ENCODE measurements at places on chromosomes 5 and 9.

DNA sequence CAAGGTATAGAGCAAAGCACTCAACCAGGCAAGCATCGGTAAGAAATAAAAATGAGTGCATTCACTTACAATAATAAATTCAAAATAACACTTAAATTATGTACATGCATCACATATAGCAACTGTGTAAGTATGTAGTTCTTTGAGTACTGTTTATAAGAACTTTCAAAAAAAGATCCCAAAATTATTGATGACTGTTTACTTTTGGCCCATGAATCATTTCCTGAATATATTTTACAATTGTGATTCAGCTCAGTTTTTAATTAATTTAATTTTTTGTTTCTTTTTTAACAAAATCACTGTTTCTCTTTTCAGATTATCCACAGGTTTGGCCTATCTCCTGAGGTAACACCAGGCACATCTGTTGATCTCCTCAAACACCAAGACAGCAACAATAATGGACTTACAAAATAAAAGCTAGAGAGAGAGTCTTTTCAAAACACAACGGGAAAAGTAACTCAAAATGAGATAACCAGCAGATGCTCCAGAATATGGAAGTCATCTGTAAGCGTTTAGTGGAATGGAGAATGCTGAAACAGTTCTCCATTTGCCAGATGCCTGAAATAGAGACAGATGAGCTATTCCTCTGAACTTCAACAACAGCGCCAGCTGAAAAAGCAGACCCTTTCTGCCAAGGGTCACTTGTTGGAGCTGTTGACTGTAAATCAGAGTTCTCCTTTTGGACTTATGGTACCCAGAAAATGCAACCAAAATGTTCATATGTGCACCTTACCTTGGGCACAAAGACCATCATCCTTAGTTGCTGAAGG, 348.6 kb upstream of the RGMB start:
- no peak for DNase-seq

DNA sequence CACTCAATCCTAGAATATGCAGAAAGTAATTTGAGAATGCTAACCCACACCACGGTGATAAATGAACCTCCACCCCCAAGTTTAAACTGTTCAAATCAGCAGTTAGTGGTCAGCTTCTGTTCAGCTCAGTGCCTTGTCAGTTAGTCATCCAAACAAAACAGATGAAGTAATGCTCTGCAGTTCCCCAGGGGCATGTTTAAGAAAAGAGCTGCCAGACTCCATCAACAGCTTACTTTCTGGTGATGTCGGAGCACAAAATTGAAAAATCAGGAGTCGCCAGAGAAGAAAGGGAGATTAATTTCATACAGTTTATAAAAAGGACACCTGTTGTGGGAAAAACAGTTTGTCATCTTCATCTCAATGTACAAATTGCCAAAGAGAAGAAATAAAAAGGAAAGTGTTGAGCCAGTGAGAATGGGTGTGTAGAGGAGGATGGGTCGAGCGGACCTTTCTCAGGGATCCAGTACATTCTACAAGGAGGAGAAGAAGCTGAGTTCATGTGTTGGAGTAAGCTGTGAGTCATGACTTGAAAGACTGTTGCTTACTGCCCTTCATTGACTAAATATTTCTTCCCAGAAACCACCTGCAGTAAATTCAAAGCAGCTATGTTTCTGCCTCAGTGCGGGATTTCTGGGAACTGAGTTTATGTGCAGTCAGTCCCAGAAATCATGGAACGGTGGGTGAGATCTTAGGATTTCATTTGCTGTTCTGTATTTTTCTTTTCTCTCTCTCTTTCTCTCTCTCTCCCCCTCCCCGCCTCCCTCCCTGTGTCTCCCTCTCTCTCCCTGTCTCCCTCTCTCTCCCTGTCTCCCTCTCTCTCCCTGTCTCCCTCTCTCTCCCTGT, 13.7 kb downstream of the TRIO start:
- DNase-seq: no peak

- DNase-seq: no peak
Observed at GRCh38 chr9:113898151-113898550, 22.0 kb downstream of the ZNF618 start.

DNA sequence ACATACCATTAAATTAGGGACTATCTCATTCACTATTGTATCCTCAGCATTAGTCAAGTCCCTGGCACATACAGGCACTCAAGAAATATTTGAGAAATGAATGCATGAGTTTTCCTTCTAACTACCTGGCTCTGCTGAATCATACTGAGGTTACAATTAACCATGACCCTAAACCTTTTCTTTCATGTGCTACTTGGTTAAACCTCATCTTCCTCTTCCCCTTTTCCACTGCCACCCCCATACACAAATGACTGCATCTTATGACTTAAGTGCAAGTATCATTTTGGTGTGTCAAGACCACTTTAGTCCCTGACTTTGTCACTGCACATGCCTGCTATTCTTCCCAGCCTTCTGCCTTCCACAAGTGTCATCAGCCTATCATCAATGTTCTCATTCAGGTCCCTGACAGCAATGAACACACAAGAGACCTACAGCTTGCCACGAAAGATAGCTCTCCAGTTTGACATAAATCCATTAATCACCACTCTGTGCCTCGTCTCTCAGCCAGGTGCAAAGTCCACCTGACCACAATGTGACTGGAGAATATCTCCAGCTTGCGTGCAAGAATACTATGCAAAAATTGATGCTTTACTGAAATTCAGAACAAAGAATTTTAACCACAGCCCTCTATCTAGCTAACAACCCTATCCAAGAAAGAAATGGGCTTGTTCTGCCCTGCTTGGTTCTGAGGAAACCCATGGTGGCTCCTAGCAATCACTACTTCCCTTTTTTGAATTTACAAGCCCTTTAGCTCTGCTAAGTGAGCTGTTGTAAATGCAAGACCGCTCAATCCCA, 74.5 kb downstream of the MAPKAP1 start:
- DNase-seq: peak; percentile 70

GRCh38 chr5:81420039-81420667, 26.2 kb upstream of the ACOT12 start:
- DNase-seq: peak; percentile 60

DNA sequence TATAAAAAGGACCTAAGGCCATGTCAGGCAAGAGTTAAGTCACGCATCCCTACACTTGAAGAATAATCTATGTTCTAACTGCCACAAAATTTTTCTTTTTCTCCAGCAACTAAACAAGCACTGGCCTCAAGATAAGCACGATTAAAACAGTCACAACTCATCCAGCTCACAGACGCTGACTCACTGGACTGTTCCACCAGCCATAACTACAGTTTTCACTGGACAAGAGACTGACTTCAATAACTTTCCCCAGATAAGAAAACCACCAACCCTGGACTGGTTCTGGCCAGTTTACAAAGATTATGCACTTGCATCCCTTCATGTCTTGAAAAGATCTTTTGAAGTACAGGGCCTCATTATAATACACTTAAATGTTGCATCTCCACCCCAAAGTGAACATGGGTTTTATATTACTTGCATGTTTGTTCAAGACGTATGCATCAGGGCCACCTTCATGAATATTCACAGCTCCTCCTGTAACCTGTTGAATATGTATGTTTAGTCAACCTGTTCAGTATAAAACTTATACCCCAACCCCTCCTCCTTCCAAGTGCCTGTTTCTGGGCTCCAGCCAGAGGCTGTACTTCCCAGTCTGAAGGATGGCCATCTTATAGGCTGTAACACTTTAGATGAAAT, 129.3 kb upstream of the EPB41L4A start:
- DNase-seq: no peak

GRCh38 chr5:103355579-103355978, 97.0 kb downstream of the MACIR start:
- DNase-seq: no peak

Measured in KG1 (cell line).